Type B pancreatic cell (in vitro differentiated cells): ENCODE measurements at places on chromosomes 16 and 17.

DNA sequence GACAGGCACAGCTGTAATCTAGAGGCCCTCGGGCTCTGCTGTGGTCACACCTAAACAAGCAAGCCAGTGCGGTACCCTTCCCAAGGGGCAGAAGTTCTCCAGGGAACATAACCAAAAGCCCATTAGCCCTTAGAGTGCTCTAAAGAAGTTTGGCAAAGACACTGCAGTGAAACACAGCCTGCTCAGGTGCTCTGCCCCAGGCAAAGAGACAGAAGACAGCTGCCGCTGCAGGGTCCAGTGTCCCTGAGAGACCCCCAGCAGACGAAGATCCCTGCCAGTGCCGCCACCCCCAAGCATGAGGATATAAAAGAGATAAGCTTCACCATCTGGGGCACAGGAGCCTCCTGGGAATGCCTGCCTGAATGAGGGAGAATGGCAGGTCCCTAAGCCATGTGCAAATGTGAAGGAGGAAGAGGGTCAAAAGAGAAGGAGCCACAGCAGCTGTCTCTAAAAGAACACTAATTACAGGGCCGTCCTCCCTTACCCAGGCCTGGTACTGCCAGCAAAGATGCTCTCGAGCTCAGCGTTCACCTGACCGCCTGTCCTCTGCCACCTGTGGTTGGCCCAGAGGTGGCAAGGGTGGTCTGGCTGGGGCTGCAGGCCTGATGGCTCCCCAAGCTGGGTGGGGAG is 29.7 kb downstream of the CUEDC1 start:
- DNase-seq = no peak

DNA sequence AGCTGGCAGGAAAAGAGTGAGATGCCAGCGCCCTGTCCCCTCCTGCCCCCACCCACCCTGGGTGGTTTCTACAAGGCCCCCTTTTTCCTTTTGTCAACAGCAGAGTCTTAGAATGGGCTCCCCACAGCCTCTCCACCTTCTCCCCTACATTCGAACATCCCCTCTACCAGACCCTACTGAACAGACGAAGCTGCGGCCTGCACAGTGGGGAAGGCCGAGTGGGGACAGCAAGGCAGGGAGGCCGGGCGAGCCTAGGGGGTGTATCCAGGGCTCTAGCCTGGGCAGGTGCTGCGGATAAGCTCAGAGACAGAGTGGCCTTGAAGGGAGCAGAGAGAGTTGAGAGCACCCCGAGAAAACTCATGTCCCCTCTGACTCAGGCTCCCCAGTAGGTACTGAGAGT is 7.4 kb downstream of the ZACN start:
- DNase-seq = no peak

DNA sequence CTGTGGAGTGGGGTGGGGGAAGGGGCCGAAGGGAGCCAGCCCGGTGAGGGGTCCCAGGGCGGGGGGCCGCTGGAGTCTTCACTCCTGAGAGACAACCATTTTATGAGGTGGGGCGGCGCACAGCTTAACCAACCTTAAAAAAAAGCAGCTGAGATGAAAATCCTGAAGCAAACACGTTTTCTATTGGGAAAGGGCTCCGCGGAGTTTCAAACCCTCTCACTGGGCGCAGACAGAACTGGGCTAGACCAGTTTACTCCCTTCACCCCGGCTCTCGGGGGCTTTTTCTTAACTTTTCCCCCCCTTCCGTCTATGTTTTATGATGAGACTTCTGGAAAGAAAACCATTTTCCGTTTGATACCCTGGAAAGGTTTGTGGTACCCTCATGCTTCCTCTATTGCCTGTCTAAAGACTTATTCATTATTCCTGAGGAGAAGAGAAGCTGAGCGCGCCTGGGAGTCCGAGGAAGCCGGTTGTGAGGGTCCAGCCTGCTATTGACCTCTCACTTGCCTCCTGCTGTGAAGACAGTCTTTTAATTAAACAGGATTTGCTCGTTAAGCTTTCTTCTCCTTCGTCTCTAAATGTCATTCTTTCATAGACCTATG is 482 bp upstream of the SSH2 start:
- DNase-seq = no peak

DNA sequence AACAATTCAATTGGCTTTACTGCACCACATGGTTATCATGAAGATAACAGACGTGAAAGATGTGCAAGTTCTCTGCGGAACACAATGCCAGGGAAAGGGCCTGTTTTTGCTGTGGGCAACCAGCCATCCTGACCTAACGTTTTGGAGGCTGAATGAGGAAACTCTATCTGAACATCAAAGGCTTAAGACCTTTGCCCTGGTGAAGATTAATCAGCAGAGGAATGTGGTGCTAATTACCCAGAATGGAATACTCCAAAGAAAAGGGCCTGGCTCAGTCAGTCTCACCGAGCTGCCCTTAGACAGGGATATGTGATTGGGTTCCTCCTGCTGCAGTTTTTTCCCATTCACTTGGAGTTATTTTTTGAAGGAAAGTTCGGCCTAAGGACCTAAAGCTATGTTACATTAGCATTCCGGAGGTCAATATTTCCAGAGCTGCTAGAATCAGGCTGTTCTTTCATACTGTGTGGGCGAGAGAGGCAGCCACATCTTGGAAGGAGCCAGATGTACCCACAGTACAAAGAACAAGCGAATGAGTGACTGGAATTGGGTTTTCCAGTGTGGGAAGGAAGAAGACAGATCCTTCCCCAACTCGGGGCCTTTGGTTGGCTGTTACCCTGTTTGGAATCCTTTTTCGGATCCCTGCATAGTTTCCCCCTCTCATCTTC is 15.5 kb downstream of the ASIC2 start:
- no peak for DNase-seq

GRCh38 chr16:79664407-79664806 is 63.9 kb upstream of the MAF start:
- DNase-seq = no peak

DNA sequence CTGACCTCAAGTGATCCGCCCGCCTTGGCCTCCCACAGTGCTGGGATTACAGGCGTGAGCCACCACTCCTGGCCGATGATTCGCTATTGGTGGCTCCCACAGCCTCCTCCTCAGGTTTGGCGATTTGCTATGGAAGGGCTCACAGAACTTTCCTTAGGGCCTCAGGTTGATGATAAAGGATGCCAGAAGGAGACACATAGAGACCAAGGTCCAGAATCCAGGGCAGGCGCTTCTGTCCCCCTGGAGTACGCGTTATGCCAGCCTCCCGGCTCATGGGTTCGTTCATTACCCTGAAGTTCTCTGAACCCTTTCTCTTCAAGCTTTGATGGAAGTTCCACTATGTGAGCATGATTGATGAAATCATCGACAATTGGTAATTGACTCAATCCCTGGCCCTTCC is 19.9 kb downstream of the LGALS3BP start:
- DNase-seq = no peak

GRCh38 chr17:81916234-81917001 is 1.6 kb downstream of the SIRT7 start:
- DNase-seq = no peak

GRCh38 chr16:21083729-21084268 is 66.8 kb downstream of the DNAH3 start:
- peak; percentile 47 for DNase-seq

- DNase-seq = no peak
These were observed 961 bp downstream of the FGF11 start for GRCh38 chr17:7440113-7440833.

DNA sequence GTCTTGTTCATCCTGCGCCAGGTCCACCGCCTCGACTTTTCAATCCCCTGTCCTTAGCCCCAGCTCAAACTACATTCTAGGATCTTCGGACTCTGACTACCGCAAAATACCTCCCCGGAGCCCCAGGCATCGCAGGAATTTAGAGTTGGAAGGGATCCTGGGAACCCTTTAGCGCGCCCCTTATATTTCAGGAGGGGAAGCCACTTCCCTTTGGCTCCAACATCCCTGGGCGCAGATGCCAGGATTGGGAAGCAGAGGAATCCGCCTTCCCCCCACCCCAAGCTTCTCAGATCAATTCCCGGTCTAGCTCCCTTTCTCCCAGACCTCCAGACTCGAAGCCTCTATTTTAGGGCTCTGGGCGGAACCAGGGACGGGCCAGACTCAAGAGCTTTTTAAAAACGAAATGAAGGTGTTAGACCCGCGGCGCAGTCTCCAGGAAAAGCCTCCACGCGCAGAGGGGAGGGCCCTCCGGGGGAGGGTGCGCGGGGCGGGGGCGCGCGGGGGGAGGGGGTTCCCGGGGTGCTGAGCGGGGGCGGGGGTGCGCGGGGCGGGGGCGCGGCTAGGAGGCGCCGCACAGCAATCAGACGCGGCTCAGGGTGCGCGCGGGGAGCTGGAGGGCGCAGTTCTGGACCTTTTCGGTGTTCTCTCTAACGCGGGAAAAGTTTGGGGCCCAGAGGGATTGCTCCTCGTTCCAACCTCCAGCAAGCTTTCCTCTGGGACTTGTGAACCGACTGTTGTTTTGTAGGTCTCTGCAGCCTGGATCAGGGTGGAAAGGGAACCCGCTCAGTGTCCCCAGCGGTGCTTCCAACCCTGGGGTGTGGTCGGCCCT is 1.6 kb downstream of the AHSP start:
- DNase-seq = no peak

GRCh38 chr17:74768069-74768762 is 7.9 kb downstream of the NAT9 start:
- no peak for DNase-seq

GRCh38 chr17:45391918-45392317 is 40.8 kb downstream of the ARHGAP27 start:
- DNase-seq = no peak

DNA sequence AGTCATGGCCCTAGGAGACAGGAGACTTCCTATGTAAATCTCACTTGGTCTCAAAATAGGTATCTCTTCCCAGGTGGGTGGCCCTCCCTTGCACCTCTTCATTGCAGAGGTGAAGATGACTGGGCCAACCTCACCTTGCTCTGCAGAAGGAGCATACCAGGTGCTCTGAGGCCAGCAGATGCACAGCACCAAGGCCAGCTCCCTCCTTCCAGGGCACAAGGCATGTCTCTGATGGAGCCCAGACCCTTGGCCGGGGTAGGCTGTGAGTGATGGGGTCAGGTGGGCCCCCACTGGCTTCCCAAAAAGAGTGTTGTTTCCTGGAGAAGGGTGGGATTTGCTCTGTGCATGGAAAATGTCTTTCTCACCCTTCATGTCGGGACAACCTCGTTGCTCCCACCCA is 12.8 kb downstream of the CACNG5 start:
- no peak for DNase-seq

- no peak for DNase-seq
These were observed 253.6 kb downstream of the C16orf95 start for GRCh38 chr16:87063543-87063942.

DNA sequence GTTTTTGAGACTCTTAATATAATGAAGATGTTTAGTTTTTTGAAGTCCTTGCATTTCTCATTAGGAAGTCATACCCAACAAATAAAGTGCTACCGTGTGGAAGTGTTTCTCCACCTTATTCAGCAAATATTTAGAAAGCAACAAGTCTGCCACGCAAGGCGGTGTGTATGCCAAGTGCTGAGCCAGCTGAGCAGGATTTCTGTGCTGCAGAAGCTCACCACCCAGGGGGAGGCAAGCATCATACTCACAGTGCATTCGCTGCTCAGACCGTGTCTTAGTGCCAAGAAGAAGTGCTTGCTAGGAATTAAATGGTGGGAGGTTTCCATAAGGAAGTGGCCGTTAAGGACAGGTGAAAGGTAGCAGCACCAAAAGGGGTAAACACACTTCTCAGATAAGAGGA is 111.2 kb downstream of the ARHGAP44 start:
- DNase-seq = no peak

DNA sequence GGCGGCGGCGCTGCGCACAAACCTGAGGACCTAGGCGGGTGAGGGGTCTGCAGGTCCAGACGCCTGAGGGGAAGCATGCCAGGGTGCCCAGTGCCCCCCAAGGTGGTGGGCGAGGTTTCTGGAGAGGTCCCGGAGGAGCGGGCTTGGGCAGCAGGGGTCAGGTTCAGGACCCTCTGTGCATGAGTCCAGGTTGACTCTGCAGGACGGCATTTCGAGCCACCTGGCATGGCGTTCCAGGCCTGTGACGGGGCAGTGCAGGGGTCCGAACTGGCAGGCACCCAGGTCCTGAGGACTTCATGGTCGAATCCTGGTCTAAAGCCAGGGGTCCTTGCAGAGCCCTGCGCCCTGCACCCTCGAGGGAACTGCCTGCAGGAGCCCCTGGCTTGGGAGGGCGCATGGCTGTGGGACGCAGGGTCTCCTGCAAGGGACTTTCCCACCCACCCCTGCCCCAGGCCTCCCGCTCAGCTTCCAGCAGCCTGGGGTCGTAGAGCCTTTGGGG is 3.5 kb downstream of the SLC16A3 start:
- no peak for DNase-seq

GRCh38 chr16:30478766-30479478 is 6.4 kb downstream of the ITGAL start:
- DNase-seq = no peak

DNA sequence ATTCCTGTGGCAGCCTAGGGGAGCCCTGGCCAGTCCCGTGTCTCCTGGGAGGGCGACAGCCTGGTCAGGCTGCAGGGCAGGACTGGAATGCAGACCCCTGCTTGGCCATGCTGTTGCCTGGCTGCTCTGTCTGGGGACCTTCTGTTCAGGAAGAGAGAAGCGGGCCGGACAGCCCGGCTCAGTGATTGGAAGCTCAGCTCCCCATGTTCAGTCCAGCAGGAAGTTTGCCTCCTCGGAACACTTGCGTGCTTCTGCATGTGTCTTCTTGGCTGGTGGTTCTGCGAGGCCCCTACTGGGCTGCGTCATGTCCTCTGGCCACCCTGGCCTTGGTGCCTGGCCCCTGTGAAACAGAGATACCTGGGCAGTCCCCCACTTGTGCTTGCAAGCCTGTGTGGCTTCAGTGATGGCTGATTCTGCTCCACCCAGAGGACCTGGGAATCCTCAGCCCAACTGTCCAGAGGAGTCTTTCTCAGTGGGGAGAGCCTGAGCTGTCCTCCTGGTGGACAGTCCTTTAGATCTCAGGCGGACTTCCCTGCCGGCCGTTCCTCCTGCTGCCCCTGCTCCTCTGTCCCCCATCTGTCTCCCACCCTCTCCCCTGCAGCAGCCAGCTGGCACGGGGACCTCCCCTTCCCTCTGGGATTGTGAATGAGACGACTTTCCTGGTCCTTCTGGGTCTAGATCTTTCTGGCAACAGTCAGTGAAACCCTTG is 279.5 kb downstream of the SEC14L1 start:
- DNase-seq = no peak

GRCh38 chr17:9529033-9529700 is 46.5 kb downstream of the STX8 start:
- DNase-seq = no peak

GRCh38 chr17:37100231-37100630 is 151.5 kb downstream of the AATF start:
- DNase-seq = no peak

- DNase-seq = no peak
These were observed 46.0 kb downstream of the CDH11 start for GRCh38 chr16:65075877-65076276.

DNA sequence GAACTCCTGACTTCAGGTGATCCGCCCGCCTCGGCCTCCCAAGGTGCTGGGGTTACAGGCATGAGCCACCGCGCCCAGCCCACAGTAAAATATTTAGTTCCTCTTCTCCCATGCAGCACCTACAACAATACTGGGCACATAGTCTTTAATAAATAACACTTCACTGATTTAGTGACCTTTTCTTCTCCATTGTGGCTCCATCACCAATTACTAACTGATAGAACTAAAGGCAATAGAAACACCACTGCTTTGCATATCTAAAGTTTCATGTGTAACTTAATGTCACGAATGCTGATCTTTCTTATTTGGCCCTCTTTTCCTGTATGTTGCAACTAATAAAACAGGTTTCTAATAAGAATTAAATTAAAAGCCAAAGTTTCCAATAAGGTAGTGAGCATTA is 38.9 kb downstream of the TRIM37 start:
- DNase-seq = no peak

GRCh38 chr16:30820952-30821421 is 34.0 kb upstream of the ZNF629 start:
- no peak for DNase-seq
